ENCODE measurements at places on chromosomes 5 and 9.

DNA sequence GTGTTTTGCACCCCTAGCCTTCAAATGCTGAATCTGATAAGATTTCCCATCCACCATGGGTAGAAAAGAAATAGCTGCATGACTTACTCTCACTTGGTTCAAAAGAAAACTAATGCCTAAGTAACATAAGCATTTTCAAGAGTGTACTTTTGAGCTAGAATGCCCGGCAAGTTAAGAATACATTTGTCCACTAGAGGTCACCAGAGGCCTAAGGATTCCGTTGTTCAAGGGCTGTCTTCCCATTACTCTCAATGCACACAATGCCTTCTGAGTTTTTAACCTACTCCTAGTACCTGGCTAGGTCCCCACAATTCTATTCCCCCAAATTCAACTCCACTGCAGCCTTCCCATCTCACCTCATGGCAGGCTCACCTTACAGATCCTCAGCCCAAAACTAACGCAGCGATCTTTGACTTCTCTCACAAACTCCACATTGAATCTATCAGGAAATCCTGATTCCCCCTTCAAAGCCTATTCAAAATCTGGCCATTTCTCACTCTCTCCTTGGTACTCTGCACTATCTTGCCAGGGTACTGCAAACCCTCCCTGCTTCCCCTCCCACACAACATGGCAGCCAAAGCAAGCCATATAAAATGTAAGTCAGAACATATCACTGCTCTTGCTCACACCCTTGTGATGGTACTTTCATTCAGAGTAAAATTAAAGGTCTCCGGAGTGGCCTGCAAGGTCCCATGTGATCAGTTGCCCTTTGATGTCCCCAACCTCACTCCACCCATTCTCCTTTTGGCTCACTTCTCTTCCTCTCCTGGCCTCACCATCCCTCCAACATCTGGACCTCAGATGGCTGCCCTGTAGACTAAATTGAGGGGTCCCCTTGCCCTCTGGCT is 13.4 kb downstream of the OXCT1 start:
- H3K4me3 ChIP-seq = no peak overlapping the region
- peak; percentile 61 for DNase-seq
- no peaks in the 10 kb centered on the region for H3K27me3 ChIP-seq
- no peaks in the 10 kb centered on the region for H3K4me1 ChIP-seq
- peaks cover 37% of the 10 kb centered on the region for H3K36me3 ChIP-seq
- H3K27ac ChIP-seq = no peak overlapping the region

DNA sequence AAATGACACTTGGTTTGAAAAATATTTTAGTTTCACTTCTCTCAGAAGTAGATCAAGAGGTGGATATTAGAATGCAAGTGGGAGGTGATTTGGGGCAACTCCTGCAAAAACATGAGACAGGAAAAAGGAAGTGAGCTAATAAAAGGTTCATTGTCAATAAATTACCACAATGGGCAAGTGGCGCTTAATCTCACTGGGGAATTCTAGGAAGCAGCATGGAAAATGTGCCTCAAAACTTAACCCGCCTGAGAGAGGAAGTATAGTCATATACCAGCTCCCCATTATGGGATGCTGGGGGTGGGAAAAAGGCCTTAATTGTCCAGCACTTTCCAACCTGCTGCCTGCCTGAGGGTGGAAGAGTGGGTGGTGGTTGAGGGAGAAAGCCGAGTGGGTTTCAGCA is 204.1 kb downstream of the ELAVL2 start:
- no peaks in the 10 kb centered on the region for H3K4me1 ChIP-seq
- no peak overlapping the region for H3K27ac ChIP-seq
- no peak overlapping the region for H3K4me3 ChIP-seq
- no peaks in the 10 kb centered on the region for H3K27me3 ChIP-seq

DNA sequence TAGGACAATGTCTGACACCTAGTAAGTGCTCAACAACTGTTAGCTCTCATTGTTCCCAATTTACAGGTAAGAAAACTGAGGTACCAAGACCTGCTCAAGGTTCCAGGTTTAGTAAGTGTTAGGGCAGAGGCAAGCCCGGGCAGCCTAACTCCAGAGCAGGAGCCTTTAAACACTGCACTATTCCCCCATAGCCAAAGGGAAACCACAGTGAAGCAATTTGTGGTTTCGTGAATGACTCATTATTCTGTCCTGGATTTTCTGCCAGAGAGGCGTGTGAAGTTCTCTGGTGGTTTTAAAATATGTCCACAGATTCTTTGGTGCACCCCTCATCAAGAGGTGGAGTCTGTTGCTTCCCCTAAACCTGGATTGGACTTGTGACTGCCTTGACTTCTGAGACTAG is 1.0 kb upstream of the MCC start:
- H3K36me3 ChIP-seq = no peaks in the 10 kb centered on the region
- DNase-seq = no peak
- H3K4me1 ChIP-seq = peaks cover 17% of the 10 kb centered on the region
- peaks cover 36% of the 10 kb centered on the region for H3K27me3 ChIP-seq

- H3K27me3 ChIP-seq = no peaks in the 10 kb centered on the region
- no peak for DNase-seq
- H3K4me1 ChIP-seq = no peaks in the 10 kb centered on the region
- H3K27ac ChIP-seq = no peak overlapping the region
- H3K4me3 ChIP-seq = no peak overlapping the region
- H3K36me3 ChIP-seq = no peaks in the 10 kb centered on the region
Observed at GRCh38 chr5:30001826-30002225, 1191.7 kb upstream of the CDH6 start.

DNA sequence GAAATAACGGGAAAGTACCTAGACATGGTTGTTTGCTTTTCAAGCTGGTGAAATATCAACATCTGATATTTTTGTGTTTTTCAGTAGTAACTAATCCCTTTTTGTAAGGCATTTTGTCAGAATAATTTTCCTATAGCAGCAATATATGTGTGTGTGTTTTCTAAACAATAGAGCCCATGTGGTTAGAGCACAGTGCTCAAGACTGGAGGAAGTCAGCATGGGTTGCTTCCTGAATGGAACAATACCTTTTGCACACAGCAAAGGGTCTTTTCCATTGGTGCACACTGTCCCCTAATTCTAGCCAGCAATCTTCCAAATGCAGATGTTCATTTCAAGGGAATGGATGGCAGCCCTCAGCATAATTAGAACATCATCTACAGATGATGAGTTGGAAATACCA is 270.1 kb downstream of the AOPEP start:
- DNase-seq = no peak
- no peak overlapping the region for H3K27ac ChIP-seq
- H3K4me1 ChIP-seq = no peaks in the 10 kb centered on the region
- no peaks in the 10 kb centered on the region for H3K36me3 ChIP-seq
- H3K27me3 ChIP-seq = peaks cover 7% of the 10 kb centered on the region
- H3K4me3 ChIP-seq = no peak overlapping the region

GRCh38 chr9:126875756-126876510 is 15.5 kb downstream of the ZBTB34 start:
- H3K36me3 ChIP-seq = peaks cover 17% of the 10 kb centered on the region
- H3K4me3 ChIP-seq = no peak overlapping the region
- H3K27me3 ChIP-seq = no peaks in the 10 kb centered on the region
